ENCODE measurements at places on chromosomes 1 and 21. TPM values are rescaled to one million over a fixed set of nuclear protein-coding genes. Genes with fewer than 3 reads are reported as not detected.

Gene EPHA10
- not detected for total RNA-seq

Gene SPOCD1
- 9.5 TPM for total RNA-seq

- no peak for DNase-seq
Observed at GRCh38 chr1:243738020-243738419, 112.0 kb downstream of the AKT3 start.

DNA sequence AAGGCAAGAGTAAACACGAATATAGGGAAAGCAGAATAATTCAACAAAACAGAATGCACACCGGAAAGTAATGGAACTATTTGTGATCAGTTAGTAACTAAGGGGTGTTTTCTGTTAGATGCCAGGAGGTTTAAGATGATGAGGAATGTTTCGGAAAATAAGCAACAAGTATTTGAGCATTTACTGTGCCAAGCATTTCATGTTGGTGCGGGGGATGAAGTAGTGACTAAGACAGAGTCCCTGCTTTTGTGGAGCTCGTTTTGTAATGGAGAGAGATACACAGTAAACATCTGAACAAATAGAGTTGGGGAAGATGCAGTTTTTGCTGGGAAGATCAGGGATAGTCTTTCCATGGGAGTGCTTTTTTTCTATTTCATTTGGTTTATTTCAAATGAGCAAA is 78.7 kb downstream of the DYRK1A start:
- no peak for DNase-seq

- DNase-seq = no peak
Observed at GRCh38 chr1:235298758-235299157, 29.2 kb downstream of the ARID4B start.

GRCh38 chr21:31975491-31975890 is 102.7 kb downstream of the HUNK start:
- no peak for DNase-seq

Measured in mesenteric fat pad (tissue), 1 donor.